ENCODE measurements at places on chromosomes 6 and 20.

DNA sequence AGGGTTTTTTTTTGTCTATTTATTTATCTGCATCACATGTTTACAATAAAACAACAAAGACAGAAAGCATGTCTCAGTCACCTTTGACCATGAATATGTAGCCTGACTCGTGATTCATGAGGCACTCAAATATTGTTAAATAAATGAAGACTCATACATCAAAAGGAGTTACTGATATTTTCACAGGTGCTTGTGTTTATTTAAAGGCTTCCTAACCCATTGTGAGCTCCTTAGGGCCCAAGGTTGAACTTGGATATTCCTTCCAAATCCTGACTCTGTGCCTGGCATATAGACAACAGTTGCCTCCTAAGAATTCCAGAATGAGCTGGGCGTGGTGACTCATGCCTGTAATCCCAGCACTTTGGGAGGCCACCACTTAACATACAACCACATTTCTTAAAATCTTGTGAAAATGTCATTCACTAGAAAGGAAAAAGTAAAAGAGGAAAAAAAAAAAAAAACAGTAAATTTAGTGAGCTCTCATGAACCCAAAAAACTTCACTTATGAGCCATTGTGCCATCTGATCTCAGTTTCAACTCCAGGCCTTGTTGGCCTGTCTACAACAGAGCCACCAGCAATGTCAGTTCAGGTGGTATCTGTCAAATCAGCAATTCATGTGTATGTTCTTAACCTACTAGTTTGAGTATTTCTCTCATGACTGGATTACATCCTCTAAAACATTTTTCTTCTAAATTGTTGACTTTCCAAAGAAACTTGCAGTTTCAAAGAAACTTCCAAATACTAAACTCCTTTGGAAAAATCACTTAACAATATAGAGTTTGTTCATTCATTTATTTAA lies 162.7 kb upstream of the MARCKS start:
- no peak for DNase-seq

DNA sequence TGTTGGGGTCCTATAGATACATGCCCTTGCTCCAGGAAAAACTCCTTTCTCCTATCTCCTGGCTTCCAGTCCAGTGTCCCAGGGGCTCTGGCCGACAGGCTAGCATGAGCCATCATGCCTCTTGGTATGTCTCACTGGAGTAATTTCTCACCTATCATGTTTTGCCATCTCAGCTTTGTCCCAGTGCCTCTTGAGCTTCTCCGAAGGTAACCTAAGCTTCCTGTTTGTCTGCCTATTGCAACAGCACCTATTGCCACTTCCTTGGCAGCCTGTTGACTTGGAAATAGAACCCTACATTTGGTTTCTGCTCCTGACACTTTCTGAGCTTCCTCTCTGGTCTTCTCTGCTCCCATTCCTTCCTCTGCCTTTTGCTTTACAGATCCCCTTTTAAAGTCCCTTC lies 197.7 kb downstream of the KCNQ5 start:
- no peak for DNase-seq

DNA sequence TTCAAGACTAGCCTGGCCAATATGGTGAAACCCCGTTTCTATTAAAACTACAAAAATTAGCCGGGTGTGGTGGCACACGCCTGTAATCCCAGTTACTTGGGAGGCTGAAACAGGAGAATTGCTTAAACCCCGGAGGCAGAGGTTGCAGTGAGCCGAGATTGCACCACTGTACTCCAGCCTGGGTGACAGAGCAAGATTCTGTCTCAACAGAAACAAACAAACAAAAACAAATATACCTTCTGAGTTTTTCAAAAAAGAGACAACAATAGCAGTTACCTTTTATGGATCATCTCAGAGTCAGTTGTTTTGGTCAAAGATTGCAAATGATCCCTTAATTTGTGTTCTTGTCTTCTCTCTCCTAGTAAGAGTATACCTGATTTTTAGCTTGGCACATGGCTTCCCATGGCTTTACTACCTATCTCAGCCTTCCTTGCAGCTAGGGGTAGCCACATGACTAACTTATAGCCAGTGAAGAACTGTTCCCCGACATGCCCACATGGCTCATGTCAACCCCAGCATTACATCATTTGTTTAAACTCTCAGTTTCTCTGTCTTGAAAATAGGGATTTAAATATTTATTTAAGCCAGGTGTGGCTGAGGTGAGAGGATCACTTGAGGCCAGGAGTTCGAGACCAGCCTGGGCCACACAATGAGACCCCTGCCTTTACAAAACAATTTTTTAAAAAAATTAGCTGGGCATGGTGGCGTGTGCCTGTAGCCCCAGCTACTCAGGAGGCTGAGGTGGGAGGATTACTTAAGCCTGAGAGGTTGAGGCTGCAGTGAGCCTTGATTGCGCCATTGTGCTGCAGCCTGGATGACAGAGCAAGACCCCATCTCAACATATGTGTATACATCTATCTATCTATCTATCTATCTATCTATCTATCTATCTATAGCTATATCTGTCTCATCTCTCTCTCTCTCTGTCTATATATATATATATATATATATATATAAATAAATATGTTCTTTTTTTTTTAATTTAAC lies 25.0 kb upstream of the SLC9A8 start:
- DNase-seq: no peak

DNA sequence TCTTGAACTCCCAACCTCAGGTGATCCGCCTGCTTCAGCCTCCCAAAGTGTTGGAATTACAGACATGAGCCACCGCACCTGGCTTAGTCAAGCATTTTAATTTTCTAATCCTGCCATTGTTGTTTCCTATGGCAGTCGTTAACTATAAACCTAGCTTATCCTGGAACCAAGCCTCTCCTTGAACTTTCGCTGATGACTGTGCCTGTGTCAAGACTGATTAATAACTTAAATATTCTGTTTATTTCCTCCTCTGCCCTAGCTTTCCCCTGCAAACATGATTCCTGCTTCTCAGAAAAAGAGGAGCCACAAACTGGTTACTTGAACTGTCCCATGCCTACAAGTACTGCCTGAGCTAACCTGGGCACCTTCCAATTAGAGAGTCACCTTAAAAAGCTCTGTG lies 1.5 kb downstream of the VNN1 start:
- no peak for DNase-seq

GRCh38 chr6:24940311-24940917 lies 4.7 kb upstream of the RIPOR2 start:
- no peak for DNase-seq

All from DMS 273 treated with DMSO at 0.1 percent for 48 hours (cell line).